Fibroblast of skin of right quadriceps (primary cell): ENCODE measurements at places on chromosomes 12 and 14.

DNA sequence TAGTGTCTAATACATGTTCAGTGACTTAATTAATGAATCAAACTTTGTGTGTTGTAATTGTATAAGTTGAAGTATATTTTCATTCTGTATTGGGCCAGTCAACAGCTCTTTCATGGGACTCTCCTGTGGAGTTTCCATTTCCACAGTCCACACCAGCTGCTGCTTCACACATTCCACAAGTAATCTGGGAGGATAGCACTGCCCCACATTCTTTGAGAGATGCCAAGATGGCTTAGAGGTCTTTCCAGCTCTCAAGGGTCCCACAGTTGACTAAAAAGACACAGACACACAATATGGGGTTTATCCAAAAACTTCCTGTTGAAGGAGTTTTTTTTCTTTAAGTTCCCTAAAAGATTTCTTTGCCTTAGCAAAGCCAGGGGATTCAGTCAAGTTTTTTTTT is 408.3 kb downstream of the AACS start:
- DNase-seq: no peak

DNA sequence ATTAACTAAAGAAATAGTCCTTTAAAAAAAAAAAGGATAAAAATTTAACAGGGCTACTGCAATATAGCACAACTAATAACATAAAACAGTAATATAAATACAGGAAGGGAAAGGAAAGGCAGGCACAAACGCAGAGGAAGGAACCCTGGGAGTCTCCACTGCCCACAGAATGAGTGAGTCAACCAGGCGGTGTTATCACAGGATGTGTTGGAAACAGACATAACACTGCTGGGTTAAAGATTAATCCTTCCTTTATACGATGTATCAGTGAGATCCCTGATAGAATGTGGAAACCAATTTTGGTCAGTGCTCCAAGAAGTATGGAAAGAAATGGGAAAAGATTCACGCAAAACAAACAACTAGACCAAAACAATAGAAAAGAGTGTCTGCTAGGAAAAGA is 47.9 kb downstream of the FGD6 start:
- DNase-seq: peak; percentile 72

DNA sequence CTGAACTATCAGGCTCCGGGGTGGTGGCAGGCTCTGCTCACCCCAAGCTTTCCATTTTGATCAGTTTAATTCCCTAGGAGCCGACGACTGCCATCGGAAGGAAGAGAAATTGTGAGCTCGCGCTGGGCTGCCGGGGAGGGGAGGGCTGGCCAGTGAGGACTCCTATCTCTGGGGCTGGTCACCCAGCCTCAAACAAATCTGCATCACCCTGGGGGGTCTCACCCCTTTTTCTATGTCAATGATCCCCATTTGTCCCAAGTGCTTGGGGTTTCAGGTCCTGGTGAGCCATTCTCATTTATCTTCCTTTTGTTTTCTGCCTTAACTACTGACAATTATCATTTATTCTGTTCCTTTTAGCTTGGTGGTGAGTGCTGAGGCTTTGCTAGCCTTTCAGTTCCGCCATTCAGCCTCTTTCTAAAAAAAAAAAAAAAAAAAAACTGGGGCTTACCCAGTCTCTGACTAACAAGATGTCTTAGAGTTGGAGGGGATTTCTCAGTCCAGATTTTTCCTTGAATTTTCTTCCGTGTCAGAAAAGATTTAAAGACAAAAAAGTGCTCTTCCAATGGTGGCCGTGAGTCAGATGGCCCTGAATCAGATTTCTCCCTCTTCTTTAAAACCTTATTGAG is 22.8 kb upstream of the USP44 start:
- no peak for DNase-seq

DNA sequence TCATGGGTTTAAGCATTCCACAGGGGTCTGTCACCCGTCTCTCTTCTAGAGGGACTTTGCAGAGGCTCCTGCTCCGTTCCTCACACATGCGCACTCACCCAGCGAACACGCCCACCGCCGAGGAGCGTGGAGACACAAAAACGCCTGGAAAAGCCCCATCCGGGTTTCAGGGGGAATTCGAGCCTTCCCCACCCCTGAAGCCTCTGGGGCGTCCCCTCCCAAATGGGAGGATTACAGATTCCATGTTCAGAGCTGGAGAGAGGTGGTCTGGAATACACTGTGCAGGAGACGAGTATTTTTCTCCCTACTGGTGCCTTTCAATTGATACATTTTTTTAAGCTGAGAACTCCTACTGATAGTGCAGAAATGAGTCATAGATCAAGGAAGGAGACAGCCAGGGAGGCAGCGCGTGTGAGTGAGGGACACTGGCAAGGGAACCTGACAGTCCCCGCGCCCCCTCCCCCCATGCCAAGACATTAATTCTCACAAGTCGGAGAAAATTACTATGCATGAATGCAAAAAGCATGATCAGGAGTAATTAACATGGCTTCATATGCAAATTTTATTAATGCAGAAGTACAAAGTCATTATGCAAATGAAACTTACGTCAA is 36.9 kb downstream of the BCL11B start:
- peak; percentile 89 for DNase-seq

GRCh38 chr12:130573766-130574165 is 142.3 kb downstream of the RIMBP2 start:
- no peak for DNase-seq

- DNase-seq: peak; percentile 68
These were observed 144.5 kb upstream of the DCN start for GRCh38 chr12:91327131-91327530.

DNA sequence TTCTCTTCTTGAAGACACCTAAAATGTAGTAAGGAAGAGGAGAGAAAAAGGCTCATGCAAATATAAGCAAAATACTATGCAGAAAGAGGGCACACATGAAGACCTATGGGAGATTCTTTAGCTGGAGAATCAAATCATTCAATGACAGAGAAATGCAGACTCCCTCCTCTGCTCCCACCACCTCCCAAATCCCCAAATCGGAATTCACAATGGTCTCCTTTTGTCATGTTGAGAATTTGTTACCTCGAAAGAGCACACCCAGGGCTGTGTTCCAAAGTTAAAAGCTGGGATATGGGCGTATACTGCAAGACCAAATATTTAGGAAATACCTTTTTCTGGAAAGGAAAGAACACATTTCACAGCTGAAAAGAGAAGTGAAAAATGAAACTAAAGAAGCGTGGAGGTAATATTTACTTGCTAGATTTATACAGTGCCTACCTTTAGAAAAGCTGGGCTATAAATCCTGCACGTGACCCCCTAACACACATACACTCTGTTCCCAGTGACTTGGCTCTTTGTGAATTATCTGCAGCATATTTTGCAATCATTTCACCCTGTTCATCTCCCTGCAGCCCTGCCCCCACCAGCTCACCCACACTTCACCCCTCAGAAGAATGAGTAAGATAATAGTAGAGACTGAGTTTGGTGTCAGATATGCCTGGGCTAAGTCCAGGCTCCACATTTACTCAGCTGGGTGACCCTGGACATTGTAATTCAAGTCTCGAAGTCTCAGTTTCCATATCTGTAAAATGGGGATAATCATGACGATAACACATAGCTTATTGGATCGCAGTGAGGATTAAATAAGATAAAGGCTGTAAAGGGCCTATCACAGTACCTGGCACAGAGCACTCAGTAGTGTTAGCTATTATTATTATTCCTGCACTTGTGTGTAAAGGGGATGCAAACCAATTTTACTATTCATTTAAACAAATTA is 2.9 kb upstream of the CACNA1C start:
- DNase-seq: peak; percentile 69

GRCh38 chr14:70957710-70958109 is 50.5 kb downstream of the PCNX1 start:
- DNase-seq: no peak

GRCh38 chr12:128548949-128549348 is 274.8 kb downstream of the SLC15A4 start:
- DNase-seq: no peak
